Cerebellar nuclear complex (tissue), 1 donor: ENCODE measurements at places on chromosomes 6 and 20.

DNA sequence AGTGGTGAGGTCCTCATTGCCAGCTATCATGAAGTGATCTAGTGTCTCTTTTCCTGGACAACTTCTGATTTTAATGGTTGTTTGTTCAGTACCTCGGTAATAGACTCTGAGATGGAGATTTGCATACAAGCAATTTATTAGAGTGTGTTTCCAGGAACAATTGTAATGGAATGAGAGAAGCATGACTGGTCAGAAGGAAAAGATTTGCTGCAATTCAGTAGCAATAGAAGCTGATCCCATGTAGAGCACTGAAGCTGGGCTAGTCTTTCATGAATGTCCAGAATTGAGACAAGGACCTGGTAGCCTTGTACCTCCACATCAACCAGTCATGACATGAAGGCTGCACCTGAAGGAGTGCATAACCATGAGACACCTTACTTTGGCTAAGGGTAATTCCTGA lies 526.5 kb downstream of the NKAIN2 start:
- DNase-seq: no peak

- peak; percentile 66 for DNase-seq
These were observed 122.5 kb upstream of the SLC2A12 start for GRCh38 chr6:134174672-134175531.

- no peak for DNase-seq
These were observed 348.9 kb downstream of the NRN1 start for GRCh38 chr6:5657684-5658430.

DNA sequence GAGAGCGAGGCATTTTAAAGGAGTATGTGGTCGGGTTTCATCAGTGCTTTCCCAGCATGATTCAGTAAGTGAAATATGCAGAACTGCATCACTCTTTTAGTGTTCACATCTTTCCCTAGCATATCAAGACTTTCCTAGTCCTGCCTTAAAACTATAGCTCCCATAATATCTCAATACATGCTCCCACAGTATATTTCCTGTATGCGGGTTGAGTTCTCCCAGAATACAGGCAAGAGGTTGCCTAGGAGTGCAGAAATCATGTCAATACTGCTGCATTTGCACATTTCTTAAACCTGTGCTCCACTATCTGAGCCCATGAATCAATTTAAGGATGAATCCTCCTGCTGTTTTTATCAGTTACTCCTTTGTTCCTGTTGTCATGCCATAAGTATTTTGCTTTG lies 386.6 kb upstream of the SLC35B3 start:
- DNase-seq: no peak
